Mammary epithelial cell (primary cell): ENCODE measurements at places on chromosomes 12 and 14. TPM values are rescaled to one million over a fixed set of nuclear protein-coding genes. Genes with fewer than 3 reads are reported as not detected.

CGRRF1 gene
- 14.3 TPM for total RNA-seq

RNASE3 gene
- not detected for total RNA-seq

HVCN1 gene
- not detected in 2 replicates for total RNA-seq

NR1H4 gene
- not detected for total RNA-seq

OTX2 gene
- total RNA-seq: not detected

LRRC9 gene
- not detected in 2 replicates for total RNA-seq

STXBP6 gene
- 0.35 TPM in 1 of 2 replicates, not detected in the other for total RNA-seq

EXOC3L4 gene
- not detected for total RNA-seq

STON2 gene
- 327 TPM for total RNA-seq

CPNE6 gene
- not detected in 2 replicates for total RNA-seq

TSPAN11 gene
- total RNA-seq: 1.3 TPM

CEP83 gene
- total RNA-seq: 10.0 TPM

LUM gene
- total RNA-seq: 1.5 TPM

NOXRED1 gene
- 0.33 and 1.2 TPM in 2 replicates for total RNA-seq

CISTR gene
- not detected for total RNA-seq

C12orf50 gene
- not detected for total RNA-seq

KERA gene
- not detected in 2 replicates for total RNA-seq

RD3L gene
- total RNA-seq: not detected

SLC6A12 gene
- total RNA-seq: 0.17 TPM

INHBC gene
- total RNA-seq: 0.14 TPM in 1 of 2 replicates, not detected in the other

A2M gene
- 228 TPM for total RNA-seq

KRT75 gene
- 26.5 TPM for total RNA-seq

RNASE7 gene
- total RNA-seq: 43.0 and 87.2 TPM in 2 replicates

TGFB3 gene
- total RNA-seq: 0.91 and 2.5 TPM in 2 replicates

PKP2 gene
- 42.3 and 43.2 TPM in 2 replicates for total RNA-seq

LRRK2 gene
- total RNA-seq: 0.24 and 0.28 TPM in 2 replicates

FOXG1 gene
- total RNA-seq: not detected

SMCO2 gene
- total RNA-seq: 0.28 and 1.0 TPM in 2 replicates

RASAL1 gene
- not detected in 2 replicates for total RNA-seq

RHOJ gene
- total RNA-seq: 3.0 and 4.5 TPM in 2 replicates

DHH gene
- total RNA-seq: under 0.01 TPM

PPFIBP1 gene
- total RNA-seq: 114 TPM

CLEC4E gene
- not detected in 2 replicates for total RNA-seq

FITM1 gene
- 0.64 TPM in 1 of 2 replicates, not detected in the other for total RNA-seq

FGF6 gene
- not detected for total RNA-seq

ZCCHC8 gene
- total RNA-seq: 17.0 TPM

NTN4 gene
- total RNA-seq: 47.2 TPM

SNAPC1 gene
- 13.0 and 28.2 TPM in 2 replicates for total RNA-seq

CFAP54 gene
- total RNA-seq: 0.51 and 1.6 TPM in 2 replicates

LYZ gene
- total RNA-seq: not detected

INHBE gene
- 0.27 and 0.42 TPM in 2 replicates for total RNA-seq
